ENCODE measurements at places on chromosomes 4 and X.

- DNase-seq = no peak
Observed at GRCh38 chr4:171342646-171343045, 470.6 kb upstream of the GALNTL6 start.

DNA sequence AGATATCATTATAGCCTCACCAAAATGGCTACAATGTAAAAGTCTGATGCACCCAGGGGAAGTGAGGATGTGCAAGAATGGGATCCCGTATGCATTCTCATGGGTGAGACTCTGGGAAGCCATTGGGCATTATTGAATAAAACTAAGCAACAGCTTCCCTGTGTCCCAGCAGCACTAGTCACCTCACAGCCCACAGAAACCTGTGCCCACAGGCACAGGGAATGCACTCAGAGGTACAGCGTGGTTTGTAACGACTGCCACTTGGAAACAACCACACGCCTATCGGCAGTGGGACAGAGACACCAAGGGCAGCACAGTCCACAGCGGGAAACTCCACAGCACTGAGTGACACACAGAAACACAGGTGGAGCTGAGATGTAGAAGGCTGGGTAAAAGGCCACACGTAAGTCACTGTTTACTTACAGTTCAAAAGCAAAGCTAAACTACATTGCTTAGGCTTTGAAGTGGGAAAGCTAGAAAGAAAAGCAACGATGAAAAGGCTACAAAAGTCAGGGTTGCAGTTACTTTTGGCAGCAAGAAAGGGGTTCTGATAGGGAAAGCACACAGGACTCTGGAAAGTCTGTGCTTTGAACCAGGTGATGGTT, 69.2 kb downstream of the HAUS3 start:
- no peak for DNase-seq

- no peak for DNase-seq
Observed at GRCh38 chr4:52358366-52358765, 300.7 kb downstream of the USP46 start.

DNA sequence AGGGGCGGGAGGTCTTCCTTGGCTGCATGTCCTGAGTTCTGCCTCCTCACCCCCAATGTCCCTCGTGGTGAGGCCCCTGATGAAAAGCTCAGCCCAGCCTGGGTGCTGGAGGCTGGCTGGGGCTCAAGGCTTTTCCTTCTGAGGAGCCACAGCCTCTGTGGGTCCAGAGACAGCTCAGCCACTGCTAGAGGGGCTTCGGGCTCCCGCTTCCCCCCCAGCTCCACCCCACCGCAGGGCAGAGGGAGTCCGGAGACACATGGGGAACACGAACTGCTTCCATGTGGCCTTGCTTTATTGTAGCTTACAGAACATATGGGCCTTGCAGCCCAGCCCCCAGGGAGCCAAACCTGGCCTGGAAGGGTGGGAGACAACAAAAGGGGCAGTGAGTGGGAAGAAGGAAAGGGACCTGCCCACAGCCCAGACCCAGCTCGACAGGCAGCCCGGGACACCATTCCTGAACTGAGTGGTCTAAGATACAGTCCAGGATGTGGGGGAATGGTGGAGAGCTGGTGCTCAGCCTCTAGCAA, 89.9 kb upstream of the NKX1-1 start:
- DNase-seq = no peak

DNA sequence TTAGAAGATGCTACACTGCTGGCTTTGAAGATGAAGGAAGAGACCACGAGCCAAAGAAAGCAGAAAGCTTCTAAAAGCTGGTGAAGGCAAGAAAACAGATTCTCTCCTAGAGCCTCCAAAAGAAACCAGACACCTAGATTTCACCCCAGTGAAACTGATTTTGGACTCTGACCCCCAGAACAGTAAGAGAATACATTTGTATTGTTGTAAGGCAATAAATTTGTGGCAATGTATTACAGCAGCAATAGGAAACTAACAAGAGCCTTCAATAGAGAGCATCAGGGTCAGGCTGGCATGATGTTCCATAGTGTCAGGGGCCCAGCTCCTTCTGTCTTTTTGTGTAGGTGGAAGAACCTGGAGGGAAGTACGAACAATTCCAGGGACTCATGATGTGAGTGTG, 6.0 kb upstream of the TEC start:
- no peak for DNase-seq

All from dorsolateral prefrontal cortex (tissue), 122 donors.